Activated CD4-positive, alpha-beta T cell treated with anti-CD3 and anti-CD28 coated beads, Interleukin-2, amount 50 U/mL, for 24 hours (primary cell): ENCODE measurements at places on chromosomes 6 and 20.

GRCh38 chr6:163867518-163868292 lies 453.2 kb downstream of the QKI start:
- no peak for DNase-seq

DNA sequence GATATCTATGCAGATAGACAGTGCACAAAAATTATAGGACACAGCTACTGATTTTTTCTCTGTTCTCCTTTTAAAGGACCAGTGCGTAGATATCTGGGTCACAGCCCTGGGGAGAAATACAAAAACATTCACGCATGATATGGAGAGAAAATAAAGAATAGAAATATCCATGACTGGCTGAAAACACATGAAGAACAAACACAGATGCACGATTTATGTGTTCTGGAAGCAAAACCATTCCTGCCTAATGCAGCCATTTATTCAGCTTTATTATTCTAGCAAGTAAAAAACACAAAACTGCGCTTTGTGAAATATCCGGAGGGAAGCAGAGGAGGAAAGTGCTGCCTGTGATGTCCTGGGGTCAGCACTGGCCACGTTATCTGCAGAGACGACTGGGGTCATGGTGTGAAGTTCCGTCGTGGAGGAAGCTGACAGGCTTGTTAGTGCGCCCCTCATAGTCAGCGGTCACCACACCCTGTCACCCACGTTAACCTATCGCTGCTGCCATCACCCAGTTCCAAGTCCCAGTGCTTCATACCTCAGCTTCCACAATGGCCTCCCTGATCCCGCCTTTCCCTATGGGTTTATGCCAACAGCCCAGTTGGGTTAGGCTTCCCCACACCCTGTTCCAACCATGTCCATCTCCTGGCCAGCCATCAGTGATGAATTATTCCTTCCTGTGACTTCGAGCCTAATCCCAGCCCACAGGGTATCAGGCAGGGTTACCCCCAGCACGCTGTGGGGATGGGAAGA lies 86.6 kb upstream of the RPS6KA2 start:
- no peak for DNase-seq

GRCh38 chr6:34909320-34909883 lies 20.3 kb downstream of the ANKS1A start:
- DNase-seq = no peak

GRCh38 chr20:64136004-64136710 lies 28.1 kb upstream of the MYT1 start:
- DNase-seq = no peak

DNA sequence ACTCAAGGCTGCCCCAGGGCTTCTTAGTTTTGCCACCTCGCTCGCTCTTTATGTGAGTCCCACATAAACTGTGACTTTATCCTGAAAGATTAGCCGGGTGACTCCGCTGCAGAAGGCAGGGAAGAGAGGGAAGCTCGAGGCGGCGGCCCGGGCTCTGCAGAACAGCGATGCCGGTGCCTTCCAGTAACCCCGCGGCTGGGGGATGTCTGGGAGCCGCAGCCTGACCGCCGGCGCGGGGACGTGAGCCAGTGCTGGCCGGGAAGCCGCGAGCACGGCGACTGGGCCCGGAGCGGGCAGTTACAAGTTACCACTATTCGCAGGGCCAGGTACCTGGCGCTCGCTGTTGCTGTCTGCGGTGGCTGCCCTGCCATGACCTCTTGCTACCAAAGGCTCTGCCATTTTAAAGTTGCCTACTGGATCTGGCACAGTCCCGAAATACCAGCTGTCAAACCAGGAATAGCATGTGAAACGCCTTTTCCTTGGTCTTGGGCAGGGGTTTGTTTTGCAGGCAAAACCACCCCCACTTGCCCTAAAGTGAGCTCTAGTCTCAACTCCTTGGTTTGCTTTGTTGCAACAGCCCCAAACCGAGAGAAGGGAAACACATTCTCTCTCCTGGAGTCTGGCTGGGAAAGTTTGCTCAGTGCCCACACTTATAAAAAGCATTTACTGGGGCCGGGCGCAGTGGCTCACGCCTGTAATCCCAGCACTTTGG lies 124.0 kb upstream of the SLC2A12 start:
- DNase-seq = no peak

DNA sequence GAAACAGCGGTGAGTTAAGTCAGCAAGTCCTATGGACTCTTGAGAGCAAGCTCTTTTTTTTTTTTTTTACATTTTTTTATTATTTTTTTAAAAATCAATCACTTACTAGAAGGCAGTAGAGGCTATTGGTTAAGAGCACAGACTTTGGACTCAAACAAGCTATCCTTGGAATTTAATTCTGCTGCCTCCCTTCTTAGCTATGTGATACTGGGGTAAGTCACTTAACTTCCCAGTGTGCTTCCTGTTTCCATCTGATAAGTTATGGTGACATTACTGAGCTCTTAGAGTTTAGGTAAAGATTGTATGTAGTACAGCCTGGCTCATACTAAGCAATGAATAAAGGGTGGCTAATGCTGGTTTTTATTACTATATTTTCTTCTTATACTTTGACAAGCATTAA lies 770.5 kb upstream of the FLRT3 start:
- no peak for DNase-seq

GRCh38 chr6:134172020-134172705 lies 119.7 kb upstream of the SLC2A12 start:
- no peak for DNase-seq

GRCh38 chr6:25341923-25342619 lies 62.9 kb downstream of the CARMIL1 start:
- no peak for DNase-seq

DNA sequence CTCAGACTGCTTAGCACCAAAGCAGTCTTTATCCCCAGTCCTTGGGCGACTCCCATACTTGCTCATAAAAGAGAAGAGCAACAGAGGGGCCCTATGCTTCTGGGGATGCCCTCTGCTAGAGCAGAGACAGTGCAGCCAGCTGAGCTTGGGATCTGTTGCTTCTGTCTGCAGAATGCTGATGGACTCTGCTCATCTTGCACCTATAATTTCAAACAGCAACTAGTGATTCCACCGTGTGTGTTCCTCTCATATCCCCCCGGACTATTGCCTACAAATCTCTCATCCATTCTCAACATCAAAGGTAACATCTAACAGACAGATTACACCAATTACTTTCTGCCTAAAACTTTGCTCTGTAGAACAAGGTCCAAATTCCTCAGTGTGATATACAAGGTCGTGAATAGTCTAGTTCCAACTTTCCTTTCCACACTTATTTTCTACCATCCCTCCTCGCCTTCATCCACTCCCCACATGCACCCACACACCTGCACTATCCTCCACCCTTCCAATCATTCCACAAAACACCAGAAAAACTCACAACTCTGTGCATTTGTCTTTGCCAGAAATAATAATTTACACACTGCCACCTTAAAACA lies 62.6 kb downstream of the FRK start:
- DNase-seq = no peak

DNA sequence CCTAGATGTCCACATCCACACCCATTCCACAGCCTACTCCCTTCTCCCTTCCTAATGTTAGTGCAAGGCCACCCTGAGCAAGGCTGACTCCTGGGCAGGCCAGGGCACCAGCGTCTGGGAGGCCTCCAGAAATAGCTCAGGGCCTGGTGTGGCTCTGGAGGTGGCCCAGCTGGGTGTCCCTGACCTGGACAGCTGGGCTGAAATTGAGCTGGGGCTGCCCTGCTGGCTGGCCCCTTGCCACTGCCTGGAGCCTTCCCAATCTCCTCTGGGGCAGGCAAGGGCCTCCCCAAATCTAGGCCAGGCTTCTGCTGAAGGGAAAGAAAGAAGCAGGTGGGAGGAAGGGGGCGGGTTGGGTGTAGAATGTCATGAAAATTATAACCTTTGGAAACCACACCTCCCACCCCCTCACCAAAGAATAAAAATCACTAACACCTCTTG lies 2.1 kb downstream of the FAM110A start:
- no peak for DNase-seq

DNA sequence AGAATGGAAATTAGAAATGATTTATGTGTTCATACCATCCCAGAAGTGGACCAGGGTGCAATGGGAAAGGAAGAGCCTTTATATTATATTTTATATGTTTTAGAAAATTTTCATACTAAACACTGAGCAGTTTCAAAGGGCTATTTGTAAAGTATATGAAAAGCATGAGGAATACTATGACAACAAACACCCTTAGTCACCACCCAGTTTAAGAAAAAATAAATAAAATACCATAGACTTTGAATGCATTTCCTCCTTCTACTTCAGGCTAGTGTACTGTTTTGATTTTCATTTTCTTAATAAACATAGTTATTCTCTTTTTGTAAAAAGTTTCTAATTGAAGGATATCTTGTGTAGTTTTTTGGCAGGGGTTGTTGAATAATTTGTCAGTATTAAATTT lies 191.1 kb downstream of the PLCB4 start:
- no peak for DNase-seq

GRCh38 chr6:44811456-44811855 lies 423.9 kb downstream of the CDC5L start:
- DNase-seq = no peak

GRCh38 chr6:104182811-104183210 lies 676.9 kb downstream of the HACE1 start:
- no peak for DNase-seq

DNA sequence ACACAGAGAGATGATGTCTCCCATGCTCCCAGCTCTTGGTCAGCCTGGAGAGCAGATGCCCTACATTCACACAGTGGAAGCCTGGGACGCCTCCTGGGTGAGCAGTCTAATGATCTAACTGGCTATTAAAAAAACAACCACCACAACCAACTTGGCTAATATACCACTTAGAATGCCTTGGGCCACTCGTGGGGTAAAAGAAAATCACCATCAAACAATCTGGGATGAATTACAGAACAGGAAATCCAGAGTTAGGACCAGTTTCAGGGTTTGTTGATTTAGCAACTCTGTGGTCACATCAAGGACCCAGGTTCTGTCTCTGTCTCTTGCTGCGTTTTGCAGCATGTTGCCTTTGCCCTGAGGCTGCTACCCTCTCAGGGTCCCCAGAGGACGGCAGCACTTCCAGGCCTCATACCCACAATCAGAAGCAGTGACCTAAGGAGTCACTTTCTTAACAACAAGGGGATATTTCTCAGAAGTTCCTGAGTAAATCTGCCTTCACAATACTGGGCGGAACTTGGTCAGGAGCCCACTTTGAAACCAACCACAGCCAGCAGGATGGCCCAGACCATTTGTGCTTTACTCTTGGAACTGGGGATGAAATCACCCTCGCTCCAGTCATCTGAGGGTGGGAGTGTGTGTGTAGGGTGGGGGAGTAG lies 118.7 kb downstream of the CLIC5 start:
- no peak for DNase-seq
